ENCODE measurements at places on chromosomes 4 and X.
A peak's percentile ranks its signal among the peaks of the same experiment; 100 is the strongest.

DNA sequence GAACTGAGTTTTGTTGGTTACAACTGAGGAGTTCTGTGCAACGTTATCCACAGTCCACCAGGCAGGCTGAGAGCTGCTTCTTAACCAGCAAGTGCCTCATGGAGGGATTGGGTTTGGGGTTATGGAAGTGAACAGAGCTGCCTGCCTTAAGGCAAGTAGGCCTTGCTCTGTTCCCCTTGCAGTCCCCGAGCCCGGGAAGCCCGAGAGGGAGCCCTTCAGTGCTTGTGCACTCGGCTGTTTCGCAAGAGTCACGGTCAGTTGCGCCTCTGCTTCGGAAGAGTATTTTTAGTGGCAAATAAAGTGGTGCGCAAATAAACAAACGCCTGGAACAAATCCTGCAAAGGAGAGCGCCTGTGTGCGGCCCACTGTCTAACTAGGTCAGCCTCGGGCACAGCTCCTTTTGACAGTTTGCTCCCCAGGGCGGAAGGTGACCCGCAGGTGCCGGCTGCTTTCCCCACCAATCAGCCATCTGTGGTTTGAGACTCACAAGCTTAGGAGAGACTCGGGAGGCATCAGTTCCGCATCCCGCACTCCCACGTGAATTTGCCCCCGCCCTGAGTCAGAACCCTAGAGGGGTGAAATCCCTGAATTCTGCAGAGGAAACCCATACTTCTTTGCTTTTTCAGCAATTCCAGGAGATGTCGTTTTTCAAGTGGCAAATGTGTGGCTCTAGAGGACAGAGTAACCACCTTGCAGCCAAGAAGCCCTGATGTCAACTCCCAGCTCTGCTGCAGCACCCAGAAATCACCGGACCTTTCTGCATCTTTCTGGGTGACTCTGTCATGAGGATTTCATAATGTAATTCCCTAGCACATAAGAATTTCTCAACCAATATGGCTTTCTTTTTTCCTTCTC, 56.8 kb downstream of the LGI2 start:
- no peak for DNase-seq

DNA sequence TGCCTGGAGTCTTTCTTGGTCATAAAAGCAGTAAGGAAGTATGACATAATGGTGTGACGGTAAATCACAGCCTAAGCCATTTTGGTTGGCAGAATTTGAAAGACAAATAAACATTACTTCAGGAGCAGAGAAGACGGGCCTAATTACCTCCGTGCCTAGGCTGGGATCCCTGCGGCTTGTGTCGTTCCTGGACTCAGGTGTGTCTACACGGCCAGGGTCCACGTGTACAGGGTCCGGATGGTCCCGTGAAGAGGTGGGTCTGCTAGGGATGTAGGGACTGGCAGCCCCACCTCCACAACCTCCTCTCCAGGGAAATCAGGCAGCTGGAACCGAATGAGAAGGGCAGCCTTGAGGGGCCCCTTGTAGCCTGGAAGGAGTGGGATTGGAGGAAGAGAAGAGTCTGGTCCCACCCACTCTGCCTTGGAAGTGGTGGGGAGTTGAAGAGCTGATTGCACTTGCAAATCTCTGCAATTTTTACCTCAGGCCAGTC, 55.4 kb upstream of the PLAC1 start:
- no peak for DNase-seq

DNA sequence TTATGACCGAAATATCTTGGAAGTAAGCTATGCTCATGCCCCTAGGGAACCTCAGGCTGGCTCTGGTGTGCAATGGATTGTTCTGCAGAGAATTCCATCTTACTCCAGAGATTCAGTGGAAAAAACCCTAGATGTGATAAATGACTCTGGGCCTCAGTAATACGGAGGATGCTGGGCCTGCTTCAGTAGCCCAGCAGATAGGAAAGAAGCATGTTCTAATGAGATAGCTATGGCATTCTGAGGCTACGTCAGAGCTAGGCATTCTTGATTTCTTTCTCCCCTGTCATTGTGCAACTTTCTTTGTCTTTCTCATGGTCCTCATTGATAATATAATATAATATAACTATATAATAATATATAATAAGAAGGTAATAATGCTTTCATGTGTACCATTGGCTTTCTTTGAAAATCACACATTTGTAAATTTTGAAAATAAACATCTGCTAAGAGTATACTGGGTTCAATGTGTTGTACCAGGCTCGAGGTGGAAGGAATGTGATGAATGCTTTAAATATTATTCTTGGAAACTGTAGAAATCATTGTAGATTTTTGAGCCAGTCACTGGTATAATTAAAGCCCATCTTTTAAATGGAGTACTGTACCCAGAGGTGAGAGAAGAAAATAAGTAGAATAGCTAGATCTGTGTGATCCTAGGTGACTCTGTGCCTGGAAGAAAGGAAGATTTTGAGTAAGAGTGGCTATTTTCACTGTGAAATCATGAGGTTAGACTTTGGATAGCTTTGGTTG, 152.0 kb downstream of the IL15 start:
- DNase-seq = no peak

- no peak for DNase-seq
Measured at GRCh38 chr4:139522457-139522856, 33.6 kb downstream of the SETD7 start.

GRCh38 chr4:40331101-40331745, 3.9 kb upstream of the CHRNA9 start:
- no peak for DNase-seq

GRCh38 chr4:110165382-110166286, 32.8 kb downstream of the ELOVL6 start:
- peak; percentile 36 for DNase-seq

GRCh38 chr4:38667085-38667893, 3.3 kb downstream of the KLF3 start:
- DNase-seq = peak; percentile 38

DNA sequence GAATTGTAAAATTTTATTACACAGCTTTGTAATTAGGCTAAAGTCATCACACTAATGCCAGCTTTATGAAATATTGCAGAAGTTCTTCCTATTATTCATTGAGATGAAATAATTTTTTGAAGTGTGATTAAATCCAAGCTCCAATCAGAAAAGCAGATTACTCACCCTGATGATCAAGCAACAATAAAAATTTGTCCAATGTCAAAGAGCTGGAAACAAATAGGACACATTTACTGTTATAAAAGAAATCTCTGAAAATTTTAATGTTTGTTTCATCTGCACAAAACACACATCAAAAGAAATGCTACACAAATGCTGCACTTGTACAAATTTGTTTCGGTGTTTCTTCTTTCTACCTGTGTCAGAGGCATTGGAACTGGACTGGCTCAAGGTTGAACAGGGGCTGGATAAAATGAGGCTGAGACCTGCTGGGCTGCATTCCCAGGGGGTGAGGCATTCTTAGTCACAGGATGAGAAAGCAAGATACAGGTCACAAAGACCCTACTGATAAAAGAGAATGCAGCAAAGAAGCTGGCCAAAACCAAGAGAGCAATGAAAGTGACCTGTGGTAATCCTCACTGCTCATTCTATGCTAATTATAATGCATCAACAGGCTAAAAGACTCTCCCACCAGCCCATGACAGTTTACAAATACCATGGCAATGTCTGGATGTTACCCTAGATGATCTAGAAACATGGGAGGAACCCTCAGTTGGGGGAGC, 78.3 kb downstream of the GASK1B start:
- DNase-seq = no peak

DNA sequence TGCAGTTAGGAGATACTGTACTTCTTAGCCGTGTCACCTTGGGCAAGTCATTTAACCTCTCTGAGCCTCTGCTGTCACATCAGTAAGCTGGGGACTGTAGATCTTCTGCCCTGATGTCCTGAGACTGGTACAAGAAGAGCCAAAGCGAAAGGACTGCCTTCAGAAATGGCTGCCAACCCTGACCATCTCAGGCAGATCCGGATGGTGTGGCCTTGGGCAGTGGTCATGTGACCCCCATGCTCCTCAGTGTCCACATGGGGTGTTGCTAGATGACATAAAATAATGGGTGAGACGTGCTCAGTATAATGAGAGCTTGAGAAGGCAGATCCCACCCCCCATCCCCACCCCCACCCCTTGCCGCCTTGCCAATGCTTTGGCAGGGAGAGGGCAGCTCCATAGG, 60.4 kb upstream of the MTM1 start:
- no peak for DNase-seq

DNA sequence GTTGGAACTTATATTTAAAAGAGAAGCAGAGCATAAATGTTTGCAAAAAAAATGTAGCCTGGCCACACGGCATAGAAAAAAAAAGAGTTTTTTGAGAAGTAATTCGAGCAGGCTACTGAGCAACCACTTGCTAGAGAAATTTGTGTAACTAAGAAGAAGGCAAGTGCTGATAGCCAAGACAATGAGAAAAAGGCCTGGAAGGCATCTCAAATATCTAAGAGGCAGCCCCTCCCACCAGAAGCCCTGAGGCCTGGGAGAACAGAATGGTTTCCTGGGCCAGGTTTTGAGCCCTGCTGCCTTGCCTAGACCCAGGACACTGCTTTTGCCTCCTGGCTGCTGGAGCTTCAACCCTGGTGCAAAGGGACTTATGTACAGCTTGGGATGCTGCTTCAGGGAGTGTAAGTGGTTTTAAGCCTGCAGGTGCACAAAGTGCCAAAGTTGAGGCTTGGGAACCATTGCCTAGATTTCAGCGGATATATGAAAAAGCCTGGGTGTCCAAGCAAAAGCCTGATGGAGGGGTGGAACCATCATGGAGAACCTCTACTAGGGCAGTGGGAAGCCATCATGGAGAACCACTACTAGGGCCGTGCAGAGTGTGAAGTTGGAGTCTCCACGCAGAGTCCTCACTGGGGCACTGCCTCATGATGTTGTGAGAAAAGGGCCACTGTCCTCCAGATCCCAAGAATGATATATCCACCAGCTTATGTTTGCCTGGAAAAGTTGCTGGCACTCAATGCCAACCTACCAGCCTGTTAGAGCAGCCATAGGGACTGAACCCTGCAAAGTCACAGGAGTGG, 9.7 kb downstream of the TECRL start:
- DNase-seq = no peak

- no peak for DNase-seq
Measured at GRCh38 chrX:12308420-12308819, 170.1 kb downstream of the FRMPD4 start.

DNA sequence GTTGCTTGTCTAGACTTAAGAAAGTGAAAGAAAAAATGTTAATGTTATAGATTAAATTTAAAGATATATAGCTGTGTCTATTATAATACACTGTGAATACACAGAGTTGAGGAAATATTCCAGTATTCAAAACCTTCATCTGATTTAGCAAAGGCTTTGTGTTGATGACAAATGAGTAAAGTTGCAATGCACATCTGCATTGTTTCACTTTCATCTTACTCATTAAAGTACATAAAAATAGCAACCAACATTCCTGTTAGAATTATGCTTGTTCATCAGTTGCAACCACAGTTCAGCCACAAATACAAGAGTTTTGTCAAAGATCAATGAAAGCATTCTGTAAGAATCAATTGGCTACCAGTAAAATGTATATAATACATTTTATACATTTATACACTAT, 346.4 kb upstream of the SLC7A11 start:
- DNase-seq = no peak

- DNase-seq = no peak
Measured at GRCh38 chr4:185580699-185581098, 45.4 kb upstream of the PDLIM3 start.

- no peak for DNase-seq
Measured at GRCh38 chrX:110853610-110854009, 58.0 kb upstream of the CHRDL1 start.

GRCh38 chrX:77422891-77423648, 24.1 kb upstream of the FGF16 start:
- DNase-seq = no peak

All from activated CD8-positive, alpha-beta memory T cell treated with anti-CD3 and anti-CD28 coated beads for 4 hours (primary cell).